NCI-H1694 treated with DMSO at 0.1 percent for 48 hours (cell line): ENCODE measurements at places on chromosomes 2 and 18.

GRCh38 chr2:173828189-173829142 lies 136.7 kb downstream of the SP3 start:
- DNase-seq, result no peak

- DNase-seq, result no peak
These were observed 197.2 kb downstream of the CYP26B1 start for GRCh38 chr2:71950256-71951082.

DNA sequence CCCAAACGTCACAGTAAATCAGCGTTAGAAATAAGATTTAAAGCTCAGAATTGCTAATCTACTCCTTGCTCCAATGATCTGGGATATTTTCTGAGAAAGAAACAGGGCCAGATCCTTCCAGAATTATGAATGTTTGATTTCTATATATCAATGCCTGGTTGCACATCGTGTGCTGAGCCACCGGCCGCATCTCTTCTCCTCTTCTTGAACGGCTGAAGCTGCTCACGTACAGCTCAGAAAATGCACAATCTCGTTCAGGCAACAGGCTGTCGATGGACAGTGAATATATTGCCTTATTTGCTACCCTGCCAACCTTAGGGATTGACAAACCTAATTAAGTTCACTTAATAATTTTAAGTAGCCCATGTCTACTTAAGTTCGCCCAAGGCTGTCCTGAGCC lies 169.5 kb downstream of the CLIP4 start:
- DNase-seq, result no peak

- DNase-seq, result no peak
These were observed 12.0 kb downstream of the ONECUT2 start for GRCh38 chr18:57447154-57447621.

DNA sequence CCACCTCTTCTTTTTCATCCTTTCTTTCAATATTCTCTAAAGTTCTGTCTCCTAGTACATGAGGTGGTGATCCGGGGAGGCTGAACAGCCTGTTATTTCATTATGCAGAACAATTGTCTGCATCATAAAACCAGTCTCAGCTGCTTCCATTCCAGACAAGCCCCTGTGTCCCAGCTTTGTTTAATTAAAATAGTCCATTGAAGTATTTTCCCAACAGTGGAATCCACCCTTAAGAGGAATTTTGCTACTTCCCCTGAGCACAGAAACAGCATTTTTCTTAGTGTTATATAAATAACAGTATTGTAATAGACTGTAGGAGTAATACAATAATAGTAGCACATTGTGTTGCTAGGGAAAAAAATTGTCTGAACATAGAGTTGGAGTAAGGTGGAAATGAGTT lies 395.4 kb upstream of the TCF4 start:
- DNase-seq, result no peak

- no peak for DNase-seq
These were observed 78.3 kb downstream of the POU3F3 start for GRCh38 chr2:104932243-104932642.

DNA sequence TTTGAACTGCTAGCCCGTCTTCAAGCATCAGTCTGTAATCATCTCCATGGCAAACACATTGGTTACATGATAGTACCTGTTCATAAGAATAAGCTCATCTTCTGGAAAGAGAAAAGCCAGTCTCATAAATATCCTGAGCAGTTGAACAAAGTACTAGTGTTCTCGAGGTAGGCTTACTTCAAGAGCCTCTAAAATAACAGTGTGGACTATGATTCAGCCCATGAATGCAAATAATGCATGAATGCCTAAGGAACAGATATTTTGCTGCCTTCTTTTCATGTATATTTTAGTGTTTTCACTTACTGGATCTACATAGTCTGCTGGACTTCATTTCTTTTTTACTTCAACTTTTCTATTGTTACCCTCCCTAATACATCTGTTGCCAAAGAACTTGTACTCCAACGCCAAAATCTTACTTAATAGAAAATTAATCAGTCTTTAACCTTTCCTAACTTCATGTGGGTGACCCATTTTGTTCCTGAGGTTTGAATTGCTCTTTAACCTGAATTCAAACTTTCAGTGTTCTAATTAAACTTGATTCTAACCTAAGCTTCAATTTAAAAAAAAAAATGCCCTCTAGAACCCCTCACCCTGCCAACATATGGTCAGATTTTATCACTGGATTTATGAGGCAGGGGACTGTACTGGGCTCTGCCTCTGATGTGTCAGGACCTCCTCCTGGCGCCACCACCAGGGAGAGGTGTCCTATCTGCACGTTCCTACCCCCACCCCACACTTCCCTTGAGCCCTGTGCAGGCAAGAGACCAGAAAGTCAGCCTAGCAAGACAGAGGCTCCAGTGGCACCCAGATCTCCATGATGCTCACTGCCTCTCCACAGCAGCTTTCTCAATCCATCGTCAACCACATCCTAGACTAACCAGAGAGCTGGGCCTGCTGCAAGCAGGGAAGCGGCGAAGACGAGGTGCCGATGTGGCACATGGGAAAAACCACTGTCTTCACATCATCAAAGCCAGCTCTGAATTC lies 264.7 kb upstream of the ID2 start:
- no peak for DNase-seq

GRCh38 chr2:199659207-199659606 lies 191.8 kb downstream of the FTCDNL1 start:
- peak; percentile 43 for DNase-seq

GRCh38 chr2:179129574-179130238 lies 79.8 kb upstream of the CCDC141 start:
- DNase-seq, result peak; percentile 6

DNA sequence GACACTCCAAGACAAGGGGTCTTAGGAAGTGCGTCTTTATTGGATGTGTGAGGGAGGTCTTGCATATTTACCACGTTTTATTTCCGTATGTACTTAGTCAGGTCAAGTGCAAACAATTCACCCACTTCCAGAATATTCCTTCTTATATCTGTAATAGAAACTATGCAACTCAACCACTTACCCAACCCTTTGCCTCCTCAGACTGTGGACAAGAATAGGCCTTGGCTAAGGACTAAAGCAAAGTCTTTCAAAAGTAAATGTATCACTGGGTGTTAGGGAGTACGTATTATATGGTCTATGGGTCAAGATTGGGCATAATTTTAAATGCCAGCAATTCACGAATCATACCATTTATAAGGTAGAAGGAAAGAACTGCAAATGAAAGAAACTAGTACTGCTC lies 484.8 kb downstream of the MBD2 start:
- DNase-seq, result no peak

DNA sequence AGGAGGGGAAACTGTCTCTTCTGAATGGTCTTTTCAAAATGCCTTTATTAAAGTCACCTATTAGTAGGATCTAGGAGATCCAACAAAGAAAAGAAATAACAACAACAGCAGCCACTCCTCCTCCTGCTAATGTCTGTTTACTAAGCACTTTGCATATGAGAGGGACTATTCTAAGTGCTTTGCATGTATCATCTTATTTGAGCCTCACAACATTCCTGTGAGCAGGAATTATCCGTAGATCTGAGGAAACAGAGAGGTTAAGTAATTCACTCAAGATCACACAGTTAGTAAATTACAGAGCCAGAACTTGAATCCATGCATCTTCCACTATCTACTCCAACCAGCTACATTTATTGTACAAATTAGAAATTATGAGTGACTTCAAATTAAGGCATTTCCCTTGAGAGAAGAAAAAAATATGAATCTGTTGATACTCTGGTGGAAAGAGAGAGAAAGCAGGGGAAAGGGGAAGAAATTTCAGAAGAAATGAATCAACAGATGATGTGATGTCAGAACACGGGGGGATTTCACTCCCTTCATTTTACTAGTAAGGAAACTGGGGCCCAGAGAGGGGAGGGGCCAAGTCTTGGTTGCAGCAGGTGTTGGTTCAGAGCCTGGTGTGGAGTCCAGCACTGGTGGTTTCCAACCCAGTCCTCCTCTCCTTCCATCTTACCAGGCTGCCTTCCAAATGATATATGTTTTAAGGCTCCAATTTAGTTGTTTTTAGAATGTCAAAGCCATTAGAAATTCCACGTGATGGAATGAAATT lies 49.7 kb downstream of the TSN start:
- no peak for DNase-seq

- no peak for DNase-seq
These were observed 54.7 kb downstream of the VWC2L start for GRCh38 chr2:214465363-214466146.
